ENCODE measurements at places on chromosomes 5 and 9.

DNA sequence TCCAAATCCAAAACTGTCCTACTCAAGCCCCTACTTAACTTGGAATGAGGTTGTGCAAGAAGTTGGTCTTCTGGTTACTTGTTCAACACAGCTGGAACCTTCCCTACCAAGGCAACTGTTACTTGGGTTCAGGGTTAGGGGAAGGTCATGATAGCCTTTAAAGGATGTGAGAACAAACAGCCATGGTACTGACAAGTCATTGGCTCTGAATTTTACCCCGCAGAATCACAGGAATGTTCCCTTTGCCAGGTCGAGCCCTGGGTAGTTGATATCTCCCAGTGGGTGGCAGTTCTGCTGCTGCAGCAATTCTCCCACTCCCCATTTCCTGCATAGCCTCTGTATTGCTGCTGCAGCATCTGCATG lies 396.1 kb upstream of the MPDZ start:
- DNase-seq: no peak

- no peak for DNase-seq
Measured at GRCh38 chr5:127899214-127899610, 184.4 kb upstream of the SLC12A2 start.

- DNase-seq: no peak
Measured at GRCh38 chr9:113427629-113428028, 17.1 kb downstream of the C9orf43 start.

- peak; percentile 58 for DNase-seq
Measured at GRCh38 chr5:158695595-158696330, 404.0 kb downstream of the EBF1 start.

GRCh38 chr9:69190863-69191181 lies 16.7 kb downstream of the TJP2 start:
- no peak for DNase-seq

DNA sequence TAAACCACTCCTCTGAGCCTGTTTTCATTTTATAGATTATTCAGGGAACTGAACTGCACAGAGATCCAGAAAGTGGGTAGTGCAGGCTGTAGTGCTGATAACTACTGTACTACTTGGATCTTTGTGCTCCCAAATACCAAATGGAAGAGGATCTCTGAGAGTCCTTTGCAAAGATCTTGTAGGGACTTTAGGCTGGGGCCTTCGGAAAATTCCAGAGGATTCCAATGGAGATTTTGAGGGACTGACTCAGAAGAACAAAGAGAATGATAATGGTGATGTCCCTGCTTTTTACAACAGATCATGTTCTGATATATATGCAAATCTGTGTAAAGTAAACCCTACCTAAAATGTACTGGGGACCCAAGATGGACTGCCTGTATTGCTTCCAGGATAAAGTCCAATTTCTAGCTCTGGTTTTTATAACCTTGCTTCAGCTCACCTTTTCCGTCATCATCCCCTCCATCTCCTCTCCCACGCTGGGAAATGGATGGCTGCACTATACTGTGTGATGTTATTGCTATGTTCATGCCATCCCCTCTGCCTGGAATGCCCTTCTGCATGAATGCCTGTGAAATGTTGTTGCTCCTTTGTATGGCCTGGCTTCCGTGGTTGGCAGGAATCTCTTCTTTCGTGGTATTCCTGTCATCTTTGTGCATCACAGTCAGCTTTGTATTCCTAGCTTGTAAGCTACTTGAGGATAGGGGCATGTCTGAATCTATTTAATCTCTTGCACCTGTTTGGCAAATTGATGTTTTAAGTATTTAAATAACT lies 9.7 kb upstream of the PSMD5 start:
- no peak for DNase-seq

DNA sequence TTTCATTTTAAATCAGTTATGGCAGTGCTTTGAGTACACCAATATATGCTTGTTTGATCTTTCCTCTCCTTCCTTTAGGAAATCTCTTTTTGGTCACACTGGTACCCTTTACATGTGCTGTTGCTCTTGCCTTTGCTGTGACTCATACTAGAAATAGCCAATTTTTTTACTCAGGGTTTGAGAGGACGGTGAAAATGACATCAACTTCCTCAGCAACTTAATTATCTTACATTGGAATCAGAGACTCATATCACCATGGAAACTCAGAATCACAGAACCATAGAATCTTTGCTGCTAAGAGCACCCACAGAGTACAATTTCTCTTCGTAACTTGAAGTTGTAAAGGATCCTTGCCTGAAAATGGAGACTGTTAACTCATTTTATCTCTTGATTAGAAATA lies 13.8 kb upstream of the ZNF300 start:
- DNase-seq: no peak

GRCh38 chr9:124312290-124313265 lies 54.8 kb downstream of the NEK6 start:
- no peak for DNase-seq

DNA sequence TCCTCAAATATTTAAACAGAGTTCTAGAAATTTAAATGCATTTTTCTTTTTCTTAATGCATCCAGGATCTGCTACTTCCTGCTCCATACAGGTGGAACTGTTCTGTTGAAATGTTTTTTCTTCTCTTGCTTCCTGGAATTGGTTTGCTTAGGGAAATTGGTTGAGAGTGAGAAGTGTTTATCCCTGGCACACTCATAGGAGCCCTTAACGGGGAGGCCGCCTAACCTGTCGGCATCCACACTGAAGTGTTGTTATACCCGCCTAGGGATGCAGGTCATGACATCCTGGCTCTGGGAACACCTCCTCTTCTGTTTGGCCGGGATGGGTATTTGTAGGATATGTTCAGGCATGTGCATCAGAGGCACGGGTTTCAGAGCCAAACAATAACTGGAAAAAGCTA lies 239.7 kb downstream of the GADD45G start:
- peak; percentile 18 for DNase-seq

- DNase-seq: no peak
Measured at GRCh38 chr9:131204285-131204684, 72.0 kb downstream of the FAM78A start.

- no peak for DNase-seq
Measured at GRCh38 chr5:14156290-14156649, 13.1 kb downstream of the TRIO start.

GRCh38 chr9:105678163-105678562 lies 15.9 kb downstream of the TAL2 start:
- DNase-seq: peak; percentile 34

GRCh38 chr9:86555661-86556060 lies 201.5 kb upstream of the TUT7 start:
- no peak for DNase-seq

- DNase-seq: no peak
Measured at GRCh38 chr5:154098465-154098864, 59.7 kb downstream of the MFAP3 start.

DNA sequence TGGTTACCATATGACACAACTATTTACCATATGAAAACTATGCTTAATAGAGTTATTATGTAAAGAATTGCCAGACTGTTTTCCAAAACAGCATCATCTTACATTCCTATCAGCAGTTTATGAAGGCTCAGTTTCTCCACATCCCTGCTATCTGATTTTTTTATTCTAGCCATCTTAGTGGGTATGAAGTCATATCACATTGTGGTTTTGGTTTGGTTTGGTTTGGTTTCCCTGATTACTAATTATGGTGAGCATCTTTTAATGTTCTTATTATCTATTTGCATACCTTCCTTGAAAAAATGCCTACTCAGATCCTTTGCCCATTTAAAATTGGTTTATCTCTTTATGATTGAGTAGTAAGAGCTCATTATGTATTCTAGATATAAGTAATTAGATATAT lies 199.4 kb upstream of the NFIL3 start:
- DNase-seq: no peak

GRCh38 chr9:82081496-82081895 lies 92.9 kb downstream of the SPATA31D1 start:
- no peak for DNase-seq

GRCh38 chr9:131697097-131697496 lies 42.8 kb downstream of the RAPGEF1 start:
- DNase-seq: no peak

Measured in NCI-H345 (cell line).